Colonic mucosa (tissue), 4 donors: ENCODE measurements at places on chromosomes 2 and 18. TPM values are rescaled to one million over a fixed set of nuclear protein-coding genes. Genes with fewer than 3 reads are reported as not detected.

Gene NYAP2
- 0.12 TPM for total RNA-seq

GRCh38 chr2:108217211-108217610 is 22.6 kb upstream of the SULT1C3 start:
- no peak for DNase-seq

Gene IL1RN
- 6.0 TPM for total RNA-seq

DNA sequence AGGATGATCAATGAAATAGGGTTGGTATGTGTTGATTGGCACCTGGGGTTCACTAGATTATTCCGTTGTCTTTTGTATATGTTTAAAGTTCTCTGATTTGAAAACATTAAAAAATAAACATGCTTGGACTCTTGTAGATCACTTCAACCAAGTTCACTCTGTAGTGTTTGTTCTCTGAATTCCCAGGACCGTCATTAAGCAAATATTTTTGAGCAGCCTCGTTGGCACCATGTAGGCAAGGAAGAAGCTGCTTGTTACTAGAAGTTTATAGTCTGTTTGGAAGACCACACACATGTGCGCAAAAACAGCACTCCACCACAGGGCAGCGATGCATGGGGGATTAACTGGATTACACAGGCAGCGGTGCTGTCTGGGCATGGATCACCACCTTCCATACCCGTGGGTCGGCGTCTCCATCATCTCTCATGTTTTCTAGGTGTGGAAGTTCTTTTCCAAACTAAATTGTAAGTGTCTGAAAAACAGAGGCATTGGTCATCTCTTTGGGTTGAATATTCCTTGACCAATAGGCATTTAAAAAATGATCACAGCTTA is 212.2 kb downstream of the FHOD3 start:
- DNase-seq = no peak

DNA sequence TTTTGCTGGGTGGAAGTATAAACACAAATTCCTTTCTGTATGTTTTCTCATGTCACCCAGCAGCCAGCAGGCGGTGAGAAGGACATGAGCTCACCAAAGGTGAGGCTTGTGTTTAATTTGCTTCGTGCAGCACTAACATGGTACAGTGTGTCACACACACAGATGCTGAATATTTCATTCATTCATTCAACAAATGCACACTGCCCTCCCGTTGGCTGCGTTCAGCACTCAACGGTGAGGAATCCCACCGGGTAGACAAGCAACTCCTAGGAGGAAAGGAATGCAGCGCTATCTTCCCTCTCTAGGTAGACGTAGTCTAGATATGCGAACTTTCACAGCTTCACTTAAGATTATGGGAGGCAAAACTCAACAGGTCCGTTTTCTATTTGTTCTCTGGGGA is 85.1 kb downstream of the LONRF2 start:
- DNase-seq = no peak

DNA sequence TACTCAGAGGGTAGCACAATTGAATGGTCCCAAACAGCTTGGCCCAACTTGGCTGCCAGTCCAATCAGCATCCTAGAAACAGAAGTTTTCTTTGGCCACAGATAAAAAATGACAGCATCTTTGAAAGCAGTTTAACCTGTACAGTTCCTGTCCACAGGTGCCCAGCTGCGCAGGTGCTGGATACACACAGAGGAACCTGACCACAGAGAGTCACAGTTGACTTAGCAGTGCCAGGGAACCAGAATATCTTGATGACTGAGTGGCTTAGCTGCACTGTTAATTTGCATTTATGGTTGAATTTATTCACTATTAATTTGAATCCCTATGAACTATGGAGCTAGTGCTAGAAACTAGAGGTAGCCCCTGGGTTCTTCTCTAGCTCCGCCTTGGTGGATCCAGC is 93.7 kb downstream of the TPGS2 start:
- DNase-seq = no peak

Gene PDE1A
- 1.7 TPM for total RNA-seq

DNA sequence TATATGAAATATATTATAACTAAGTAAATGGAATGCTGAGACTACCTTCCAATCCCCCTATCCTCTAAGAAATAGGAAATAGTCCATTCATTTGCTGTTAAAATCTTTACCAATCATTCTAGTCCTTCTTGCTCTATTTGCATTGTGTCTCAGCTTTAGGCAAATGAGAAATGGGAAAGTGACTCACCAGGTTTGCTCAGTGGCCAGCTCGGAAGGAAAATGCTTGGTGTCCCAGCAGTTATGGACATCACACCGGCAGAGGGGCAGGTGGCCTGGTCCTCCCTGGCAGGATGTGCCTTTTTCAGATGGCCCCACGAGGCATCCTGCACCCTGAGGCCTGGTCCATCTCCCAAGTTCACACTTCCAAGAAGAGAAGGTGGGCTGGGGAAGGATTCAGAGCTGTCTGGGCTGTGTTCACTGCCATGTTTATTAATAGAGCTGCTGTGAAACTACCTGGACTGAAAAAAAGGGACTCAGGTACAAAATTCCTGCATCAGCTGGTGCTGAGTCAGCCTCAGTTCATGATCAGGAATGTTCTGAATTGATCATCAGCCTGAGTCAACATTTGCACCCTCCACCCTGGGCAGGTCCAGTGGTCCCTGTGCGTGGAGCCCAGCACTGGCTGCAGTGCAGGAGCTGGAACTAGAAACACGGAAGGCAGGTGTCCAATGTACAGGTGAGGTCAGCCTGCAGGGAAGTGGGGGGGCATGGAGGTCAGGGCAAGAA is 60.1 kb upstream of the ARL4C start:
- DNase-seq = no peak

DNA sequence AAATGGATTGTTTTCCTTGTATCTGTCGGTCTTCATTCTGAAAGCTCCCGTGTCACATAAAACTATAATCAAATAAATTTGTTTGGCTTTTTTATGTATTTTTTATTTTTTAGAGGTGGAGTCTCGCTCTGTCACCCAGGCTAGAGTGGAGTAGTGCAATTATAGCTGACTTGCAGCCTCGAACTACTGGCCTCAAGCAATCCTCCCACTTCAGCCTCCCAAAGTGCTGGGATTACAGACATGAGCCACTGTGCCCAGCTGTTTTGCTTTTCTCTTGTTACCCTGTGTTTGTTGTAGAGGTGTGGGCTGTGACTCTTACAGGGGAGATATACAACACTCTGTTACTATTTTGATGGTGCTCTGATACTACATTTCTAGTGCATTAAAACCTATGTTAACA is 2.2 kb downstream of the GALM start:
- no peak for DNase-seq

GRCh38 chr18:68431111-68431921 is 283.6 kb downstream of the TMX3 start:
- no peak for DNase-seq

GRCh38 chr2:110977403-110977802 is 143.3 kb upstream of the BCL2L11 start:
- DNase-seq = no peak

DNA sequence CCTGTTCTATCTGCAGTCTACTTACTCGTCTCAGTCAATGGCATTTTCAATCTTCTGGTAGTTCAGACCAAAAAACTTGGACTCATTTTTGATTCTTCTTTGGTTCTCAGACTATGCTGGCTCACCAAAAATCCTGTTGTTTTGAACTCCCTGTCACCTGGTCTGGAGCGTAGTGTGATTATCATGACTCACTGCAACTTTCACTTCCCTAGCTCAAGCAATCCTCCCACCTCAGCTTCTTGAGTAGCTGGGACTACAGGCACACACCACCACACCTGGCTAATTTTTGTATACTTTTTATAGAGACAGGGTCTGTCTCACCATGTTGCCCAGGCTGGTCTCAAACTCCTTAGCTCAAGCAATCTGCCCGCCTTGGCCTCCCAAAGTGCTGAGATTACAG is 163.3 kb upstream of the CDH7 start:
- DNase-seq = no peak

- no peak for DNase-seq
Measured at GRCh38 chr2:127585270-127585807, 49.9 kb downstream of the MYO7B start.

DNA sequence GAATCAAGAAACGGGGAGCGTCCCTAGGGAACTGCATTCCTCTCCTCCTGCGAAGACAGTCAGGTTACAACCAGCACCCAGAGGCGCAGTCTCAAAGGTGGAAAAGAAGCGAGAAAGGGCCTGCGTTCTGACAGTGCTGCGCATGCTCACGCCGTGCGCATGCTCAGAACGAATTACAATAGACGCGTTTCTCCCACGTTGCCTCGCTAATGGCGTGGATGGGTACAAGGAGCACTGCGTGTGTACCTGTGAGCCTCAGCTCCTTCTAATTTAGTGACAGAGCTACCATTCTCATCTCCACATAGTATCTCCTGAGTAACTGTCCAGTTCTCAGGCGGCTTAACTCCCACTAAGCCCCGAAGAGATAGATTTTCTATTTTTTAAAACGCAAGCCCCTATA is 448.8 kb downstream of the TXNL1 start:
- DNase-seq = no peak

Gene MEP1B
- total RNA-seq = 4.6 TPM

GRCh38 chr18:24002479-24002878 is 12.1 kb upstream of the TTC39C start:
- DNase-seq = no peak

DNA sequence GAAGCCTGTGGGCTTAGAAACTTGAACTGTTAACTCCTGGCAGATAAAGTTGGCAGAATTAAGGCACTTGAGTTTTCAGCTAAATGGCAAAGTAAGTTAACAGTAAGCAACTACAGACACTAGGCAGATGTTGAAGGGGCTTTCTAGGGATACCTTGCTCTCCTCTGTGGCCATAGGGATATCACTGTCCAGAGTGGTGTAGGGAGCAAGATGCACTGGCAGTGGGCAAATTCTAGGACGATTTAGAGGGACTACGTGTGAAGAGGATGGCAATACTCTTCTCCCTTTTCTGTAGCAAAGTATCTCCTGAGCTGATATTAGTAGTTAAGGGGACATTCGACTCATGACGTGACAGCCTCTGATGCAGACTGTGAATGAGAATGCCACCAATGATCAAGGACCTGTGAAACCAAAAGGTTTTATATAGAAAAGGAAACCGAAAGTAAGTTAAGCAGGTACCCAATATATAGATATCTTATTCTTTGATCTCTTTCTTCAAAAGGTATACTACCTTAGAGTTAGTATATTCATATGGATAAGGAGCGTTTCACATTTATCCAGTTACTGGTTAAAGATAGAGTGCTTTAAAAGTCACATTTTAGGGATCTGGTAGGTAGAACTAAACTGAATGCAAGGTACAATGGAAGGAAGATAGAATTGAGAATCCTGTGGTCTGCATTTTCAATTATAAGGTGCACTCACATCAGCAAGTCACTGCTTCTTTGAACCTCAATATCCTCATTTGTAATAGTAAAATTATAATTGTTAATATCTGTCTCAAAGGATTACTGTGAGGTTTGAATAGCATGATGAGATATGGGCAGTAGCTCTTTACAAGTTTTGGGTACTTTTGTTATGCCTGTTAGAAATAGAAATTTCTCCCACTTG is 106.4 kb downstream of the KCNH7 start:
- no peak for DNase-seq

GRCh38 chr18:59033359-59033758 is 106.3 kb upstream of the SEC11C start:
- no peak for DNase-seq

DNA sequence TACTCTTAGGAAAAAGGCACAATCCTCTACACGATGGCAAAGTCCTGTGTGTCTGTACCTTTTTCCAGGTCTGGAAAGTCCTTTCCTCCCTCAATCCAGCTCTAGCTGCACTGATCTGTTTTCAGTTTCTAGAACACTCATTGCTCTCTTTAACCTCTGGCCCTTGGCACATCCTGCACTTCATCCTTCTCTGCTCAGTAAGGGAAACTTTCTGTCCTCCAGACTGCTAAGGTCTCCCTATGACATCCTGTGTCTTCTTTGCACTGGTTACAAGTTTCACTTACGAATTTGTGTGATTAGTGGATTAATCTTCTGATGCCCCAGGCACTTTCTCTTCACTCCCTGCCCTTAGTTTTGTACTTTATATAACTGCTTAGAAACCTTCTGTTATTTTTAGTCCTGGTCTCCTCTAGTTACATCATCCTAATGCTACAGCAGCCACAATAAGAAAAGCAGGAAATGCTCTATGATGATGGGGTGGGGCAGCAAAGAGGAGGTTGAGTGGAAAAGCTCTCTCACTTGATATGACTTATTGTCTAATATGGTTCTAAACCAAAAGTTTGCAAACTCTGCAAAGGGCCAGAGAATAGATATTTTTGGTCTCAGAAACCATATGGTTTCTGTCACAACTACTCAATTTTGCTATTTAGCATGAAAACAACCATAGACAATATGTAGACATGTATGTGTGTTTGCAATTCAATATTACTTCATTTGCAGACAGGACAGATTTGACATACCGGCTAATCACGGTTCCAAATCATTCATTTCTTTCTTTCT is 568.2 kb downstream of the THSD7B start:
- DNase-seq = no peak

DNA sequence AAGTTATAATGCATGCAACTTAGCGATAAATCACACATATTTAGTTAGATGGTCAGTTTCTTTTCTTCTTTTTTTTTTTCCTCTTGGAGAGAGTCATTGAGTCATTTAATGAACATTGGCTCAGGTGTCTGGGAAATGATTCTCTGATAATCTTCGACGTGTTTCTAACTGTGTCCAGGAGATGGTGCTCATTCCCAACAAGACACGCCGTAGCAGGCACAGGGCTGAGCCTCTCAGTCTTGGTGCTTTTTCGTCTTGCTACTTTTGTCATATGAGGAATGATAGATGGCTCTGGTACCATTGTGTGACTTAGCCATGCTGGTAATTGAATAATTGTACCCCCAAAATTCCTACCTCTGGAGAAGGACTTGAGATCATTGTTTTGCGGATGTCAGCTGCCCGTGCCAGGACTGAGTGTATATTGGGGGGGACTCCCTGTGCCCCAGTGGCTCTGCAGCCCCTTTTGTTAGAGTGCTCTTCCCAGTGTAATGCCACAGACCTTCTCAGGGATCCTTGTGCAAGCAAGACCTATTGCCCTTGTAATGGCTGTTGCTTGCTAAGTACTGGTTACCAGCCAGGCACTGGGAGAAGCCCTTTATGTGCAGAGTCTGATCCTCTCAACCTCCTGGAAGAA is 107.6 kb upstream of the CYRIA start:
- no peak for DNase-seq

Gene AQP12B
- 7.9 TPM for total RNA-seq

DNA sequence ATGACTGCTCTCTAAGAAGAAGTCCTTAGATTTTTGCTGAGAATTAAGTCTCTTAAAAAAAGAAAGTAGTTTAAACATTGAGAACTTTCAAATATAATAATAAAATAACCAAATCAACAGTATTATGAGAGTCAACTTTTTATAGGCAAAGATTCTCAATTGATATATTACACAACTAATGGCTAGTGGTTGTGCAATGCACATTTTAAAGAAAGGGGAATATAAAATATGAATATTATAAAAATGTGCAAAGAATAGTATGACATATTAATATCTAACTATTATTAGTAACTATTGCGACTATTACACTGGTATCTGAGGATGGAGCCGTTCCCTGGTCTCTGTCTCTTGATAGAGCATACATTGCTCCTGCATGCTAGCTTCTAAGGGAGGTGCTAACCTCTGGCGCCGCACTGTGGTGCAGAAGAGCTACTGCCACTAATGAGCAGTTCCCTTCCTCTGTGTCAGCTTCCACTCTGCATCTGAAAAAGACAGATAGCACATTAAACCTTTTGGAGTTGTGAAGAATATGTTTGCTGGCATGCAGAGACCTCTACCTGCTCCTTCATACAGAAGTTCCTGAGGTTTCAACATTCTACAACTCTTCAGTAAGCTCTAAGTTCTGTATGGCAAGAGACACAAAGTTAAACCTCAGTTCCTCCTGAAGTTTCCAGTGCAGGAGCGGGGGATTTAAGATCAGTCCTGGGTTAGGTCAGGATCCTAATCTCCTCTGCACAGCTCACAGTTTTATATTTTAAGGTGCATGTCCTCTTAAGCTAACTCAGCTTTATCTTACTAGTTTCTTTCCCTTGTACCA is 3.5 kb upstream of the SLC9A2 start:
- DNase-seq = no peak

Gene SULT6B1
- total RNA-seq = not detected

Gene IL1R1
- total RNA-seq = 23.9 TPM
